NCI-H187 treated with DMSO at 0.1 percent for 48 hours (cell line): ENCODE measurements at places on chromosomes 1 and 21.

DNA sequence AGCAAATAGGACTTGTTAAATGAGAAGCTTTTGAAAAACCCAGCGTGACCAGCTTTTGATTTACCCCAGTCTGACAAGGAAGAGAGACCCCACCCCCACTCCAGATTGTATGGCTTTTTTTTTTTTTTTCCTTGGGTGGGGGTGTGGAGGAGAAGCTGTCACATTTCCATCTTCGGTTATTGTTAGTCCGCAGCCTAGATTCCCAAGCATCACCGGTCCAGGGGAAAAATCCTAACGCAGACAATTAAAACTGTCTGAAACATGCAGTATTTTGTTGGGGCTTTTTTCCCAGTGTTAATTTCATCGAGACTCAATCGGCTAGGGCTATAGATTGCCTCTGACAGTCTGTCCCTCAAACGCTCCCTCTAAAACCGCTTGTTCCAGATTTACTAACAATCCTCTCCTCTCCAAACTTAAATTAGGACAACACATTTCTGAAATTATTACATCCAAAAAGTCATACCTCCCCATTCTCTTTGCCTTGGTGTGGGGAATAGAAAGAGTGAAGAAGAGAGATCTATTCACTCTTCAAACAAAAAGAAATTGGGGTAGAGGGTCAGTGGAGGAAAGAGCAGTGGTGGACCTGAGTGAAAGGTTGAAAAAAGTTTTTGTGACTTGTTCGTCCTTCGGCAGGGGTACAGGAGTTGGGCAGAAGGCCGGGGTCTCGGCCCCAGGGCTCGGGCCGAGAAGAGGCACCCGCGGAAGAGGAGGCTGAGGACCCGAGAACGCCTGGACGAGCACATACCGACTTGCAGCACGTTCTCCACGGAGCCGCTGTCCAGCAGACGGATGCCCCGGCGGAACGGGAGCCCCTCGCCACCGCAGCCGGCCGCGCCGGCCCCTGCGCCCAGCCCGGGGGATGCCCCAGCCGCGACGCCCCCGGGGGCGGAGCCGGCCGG is 1.1 kb downstream of the ZSWIM5 start:
- peak; percentile 9 for DNase-seq

GRCh38 chr1:56322211-56322610 is 257.2 kb downstream of the PLPP3 start:
- DNase-seq = no peak

- peak; percentile 61 for DNase-seq
Observed at GRCh38 chr1:208803011-208803811, 559.0 kb upstream of the PLXNA2 start.

- DNase-seq = peak; percentile 61
Observed at GRCh38 chr1:187244623-187245022, 415.9 kb downstream of the PLA2G4A start.

- no peak for DNase-seq
Observed at GRCh38 chr21:40641042-40641441, 205.9 kb downstream of the DSCAM start.

GRCh38 chr1:40313329-40313957 is 3.6 kb downstream of the COL9A2 start:
- DNase-seq = no peak

DNA sequence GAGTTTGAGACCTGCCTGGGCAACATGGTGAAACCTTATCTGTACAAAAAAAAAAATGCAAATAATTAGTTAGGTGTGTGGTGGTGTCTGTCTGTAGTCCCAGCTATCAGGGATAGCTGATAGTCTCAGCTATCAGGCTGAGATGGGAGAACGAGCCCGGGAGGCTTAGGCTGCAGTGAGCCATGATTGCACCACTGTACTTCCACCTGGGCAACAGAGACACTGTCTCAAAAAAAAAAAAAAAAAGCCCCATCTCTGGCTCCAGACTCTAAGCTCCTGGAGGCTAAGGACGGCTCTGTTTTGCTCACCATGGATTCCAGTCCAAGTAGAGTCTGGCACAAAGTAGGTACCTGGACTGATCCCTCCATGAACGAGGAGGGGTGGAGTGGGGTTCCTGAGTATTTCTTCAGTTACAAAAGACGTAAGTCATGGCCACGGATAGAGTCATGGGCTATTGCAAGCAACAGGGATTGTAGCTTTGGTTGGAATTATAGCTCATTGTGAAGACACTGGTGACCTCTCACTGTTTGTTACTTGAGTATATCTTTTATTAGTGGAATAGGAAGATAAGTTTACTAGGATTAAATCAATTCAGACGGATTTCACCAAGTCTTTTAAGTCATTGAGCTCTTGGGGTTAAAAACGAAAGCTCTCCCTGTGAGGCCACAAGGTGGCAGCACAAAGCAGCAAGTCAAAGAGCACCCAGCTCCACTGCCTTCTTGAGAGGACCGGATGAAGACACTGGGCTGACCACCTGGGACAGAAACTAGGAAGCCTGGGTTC is 35.6 kb upstream of the TMEM61 start:
- DNase-seq = peak; percentile 48

DNA sequence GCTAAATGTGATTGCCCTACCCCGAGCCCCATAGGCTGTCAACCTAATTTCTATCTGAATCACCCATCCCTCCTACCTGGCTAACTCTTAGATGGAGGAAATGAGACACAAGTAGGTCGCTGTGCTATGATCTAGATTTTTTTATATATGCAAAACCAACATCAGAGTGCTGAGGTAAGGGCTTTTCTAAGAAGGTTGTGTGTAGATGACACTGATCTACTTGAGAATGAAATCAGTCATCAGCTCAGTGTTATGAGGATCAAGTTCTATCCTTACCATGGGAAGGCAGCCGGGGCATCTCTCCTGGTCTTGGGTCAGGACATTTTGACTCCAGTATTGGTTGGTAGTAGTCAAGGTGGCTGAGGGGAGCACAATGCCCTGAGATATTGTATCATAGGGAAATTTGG is 23.6 kb downstream of the SLAMF1 start:
- DNase-seq = no peak

- no peak for DNase-seq
Observed at GRCh38 chr1:230179249-230179648, 112.2 kb downstream of the GALNT2 start.

DNA sequence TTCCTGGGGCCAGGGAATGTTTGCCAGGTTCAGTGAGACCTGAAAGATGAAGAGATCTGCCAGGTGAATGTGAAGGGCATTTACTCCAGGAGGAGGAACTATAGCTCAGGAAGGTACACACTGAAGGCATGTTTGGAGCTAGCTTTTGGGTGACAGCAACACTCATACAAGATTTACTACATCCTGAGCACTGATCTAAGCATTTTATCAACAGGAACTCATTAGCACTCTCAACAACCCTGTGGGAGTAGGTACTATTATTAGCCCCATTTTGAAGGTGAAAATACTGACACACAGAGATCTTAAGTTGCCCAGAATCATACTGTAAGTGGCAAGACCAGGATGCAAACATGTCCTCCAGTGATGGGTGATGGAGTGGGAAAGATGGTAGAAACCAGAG is 6.7 kb downstream of the GADD45A start:
- DNase-seq = no peak

- no peak for DNase-seq
Observed at GRCh38 chr1:59350521-59350920, 53.6 kb downstream of the FGGY start.

DNA sequence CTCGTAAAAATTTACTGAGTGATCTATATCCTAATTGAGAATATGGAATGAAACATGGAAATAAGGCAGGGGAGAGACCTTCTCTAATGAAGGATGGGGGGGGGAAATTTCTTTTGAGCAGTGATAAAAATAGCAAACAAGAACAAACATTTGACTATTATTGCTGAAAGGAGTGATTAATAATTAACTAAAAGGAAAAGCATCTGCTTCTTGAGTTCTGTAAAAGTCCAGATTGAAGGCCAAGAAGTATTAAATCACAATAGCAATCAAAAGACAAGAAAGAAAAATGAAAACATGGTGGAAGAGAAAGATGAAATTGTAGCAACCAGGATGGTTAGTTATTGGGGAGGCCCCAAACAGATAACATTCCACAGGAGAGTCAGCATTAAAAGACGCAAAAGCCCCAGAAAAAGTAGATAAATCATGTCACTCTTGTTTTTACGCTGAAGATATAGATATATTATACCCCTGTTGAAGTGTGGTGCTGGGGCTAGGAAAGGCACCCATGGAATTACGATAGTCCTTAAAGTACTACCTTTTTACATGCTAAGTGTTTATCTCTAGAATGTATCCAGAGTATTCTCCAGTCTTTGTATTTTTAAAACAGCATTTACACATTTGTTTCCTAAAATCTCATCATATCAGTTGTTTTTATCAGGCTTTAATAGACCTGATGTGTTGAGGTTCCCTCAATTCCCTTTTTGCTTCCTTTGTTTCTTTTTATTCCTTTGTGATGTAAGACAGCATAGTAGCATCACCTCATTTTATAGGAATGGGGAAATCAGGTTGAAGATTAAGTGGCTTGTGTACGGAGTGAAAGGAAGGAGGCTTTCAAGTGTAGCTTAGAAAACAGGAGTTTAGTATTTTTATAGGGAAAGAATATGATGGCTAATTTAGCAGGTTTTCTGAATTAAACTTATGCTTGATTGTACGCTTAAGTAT is 28.9 kb downstream of the DISP1 start:
- DNase-seq = no peak

DNA sequence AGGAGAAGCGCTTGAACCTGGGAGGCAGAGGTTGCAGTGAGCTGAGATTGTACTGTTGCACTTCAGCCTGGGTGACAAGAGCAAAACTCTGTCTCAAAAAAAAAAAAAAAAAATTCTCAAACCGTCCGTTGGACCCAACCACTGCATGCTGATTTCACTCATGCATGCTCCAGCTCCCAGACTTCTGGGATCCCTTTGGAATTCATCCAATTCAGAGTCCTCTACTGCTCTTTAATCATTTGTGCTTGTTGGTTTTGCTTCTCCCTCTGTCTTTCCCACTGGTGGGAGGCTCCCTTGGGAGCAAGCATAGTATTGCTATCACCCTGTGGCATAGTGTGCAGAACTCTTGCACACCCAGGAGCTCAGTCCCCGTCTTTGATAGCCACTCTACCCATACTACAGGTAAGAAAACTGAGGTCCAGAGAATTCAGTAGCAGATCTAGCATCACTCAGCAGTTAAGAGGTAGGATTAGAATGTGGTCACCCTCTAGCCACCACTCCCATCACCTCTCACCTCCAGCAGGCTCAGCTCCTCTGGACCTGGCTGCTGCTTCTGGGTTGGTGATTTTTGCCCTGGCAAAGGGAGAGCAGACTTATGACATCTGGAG is 3.1 kb upstream of the LMNA start:
- DNase-seq = no peak

DNA sequence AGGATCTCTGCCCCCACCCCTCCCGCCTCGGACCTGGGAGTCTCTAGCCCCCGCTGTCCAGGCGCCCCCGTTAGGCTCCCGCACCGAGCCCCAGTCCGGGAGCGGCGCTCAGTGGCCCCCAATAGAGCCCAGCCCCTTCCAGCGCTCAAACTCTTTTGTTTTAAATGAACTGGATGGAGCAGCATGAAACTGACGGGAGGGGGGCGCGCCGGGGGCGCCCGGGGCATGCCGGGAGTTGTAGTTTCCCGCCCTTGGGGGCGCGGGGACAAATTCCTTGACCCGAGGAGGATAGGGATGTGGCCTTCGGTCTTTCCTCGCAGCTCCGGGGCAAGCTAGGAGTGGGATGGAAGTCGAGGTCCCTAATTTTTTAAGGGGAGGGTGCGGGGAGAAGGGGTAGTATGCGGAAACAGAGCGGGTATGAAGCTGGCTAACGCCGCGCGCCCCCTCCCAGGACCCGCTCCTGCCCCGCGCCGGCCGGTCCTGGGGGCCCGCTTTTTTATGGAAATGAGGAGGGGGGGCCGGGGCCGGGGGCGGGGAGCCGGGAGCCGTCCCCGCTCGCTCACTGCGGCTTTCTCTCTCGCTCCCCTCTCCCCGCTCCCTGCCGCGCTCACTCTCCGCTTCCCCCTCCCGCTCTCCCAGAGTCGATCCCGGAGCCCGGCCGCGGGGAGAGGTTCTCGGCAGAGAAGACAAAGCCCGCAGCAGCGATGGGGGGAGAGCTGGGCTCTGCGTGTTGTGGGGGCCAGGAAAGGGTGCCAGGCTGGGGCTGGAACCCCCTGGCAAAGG is at the start of gene MEX3A:
Gene MEX3A, minus strand, starts transcription at position 157 of the 783 bp plus-strand sequence. CDS start 467 bp downstream, outside the sequence.
- peak; percentile 59 for DNase-seq

GRCh38 chr1:207844371-207844770 is 66.6 kb downstream of the CD34 start:
- no peak for DNase-seq

DNA sequence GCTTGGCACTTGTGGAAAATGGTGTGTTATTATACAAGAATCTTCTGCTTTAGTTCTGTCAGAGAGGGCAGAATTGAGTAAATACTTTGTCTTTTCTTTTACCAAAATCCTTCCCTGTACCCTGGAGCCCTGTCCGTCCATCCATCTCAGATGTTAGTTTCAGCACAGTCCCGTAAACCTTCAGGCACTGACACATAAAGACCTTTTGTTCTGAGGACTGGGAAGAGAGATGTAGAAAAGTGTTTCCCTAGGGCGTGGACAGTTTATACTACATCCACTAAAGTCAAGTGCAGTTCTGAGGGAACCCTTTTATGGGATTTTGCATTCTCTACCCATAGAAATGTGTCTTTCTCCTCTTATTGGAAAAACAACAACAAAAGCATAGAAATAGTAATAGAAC is 162.4 kb downstream of the PDE4B start:
- no peak for DNase-seq

- DNase-seq = no peak
Observed at GRCh38 chr21:15031790-15032357, 32.9 kb downstream of the NRIP1 start.

DNA sequence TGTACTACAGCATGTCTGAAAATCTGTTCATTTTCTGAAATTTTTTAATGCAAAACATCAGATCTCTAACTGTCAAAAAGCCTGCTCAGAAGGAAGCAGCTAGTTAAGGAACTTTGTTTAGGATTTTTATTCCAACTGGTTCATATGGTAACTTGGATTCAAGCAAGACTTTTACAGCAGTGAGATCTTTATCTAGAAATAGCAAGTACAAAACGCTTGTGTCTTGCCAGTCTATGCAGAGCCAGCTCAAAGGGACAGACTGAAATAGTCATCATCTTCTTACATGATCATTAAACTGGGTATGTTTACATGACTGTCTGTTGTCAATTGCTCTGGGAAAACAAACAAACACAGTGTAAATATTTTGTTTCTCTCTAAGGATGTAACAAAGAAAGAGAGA is 37.6 kb downstream of the DDAH1 start:
- DNase-seq = no peak

GRCh38 chr21:36706951-36707762 is 8.2 kb downstream of the SIM2 start:
- DNase-seq = no peak
